H1 (cell line): ENCODE measurements at places on chromosomes 6 and 20. TPM values are rescaled to one million over a fixed set of nuclear protein-coding genes. Genes with fewer than 3 reads are reported as not detected.

Gene ASIP
- not detected in 2 replicates for polyA plus RNA-seq

Gene B3GAT2
- polyA plus RNA-seq = 0.47 and 0.83 TPM in 2 replicates

Gene SRF
- 69.5 and 88.6 TPM in 2 replicates for polyA plus RNA-seq

Gene GABRR1
- 0.52 and 0.63 TPM in 2 replicates for polyA plus RNA-seq

Gene NR2E1
- not detected in 2 replicates for polyA plus RNA-seq

Gene HLA-DQA1
- 0.12 TPM in 1 of 2 replicates, not detected in the other for polyA plus RNA-seq

Gene NFYA
- polyA plus RNA-seq = 19.7 and 19.8 TPM in 2 replicates

Gene SLC22A3
- polyA plus RNA-seq = 0.77 and 1.0 TPM in 2 replicates

Gene NKAIN4
- 17.0 and 21.9 TPM in 2 replicates for polyA plus RNA-seq

Gene CLPSL2
- polyA plus RNA-seq = 3.2 and 3.4 TPM in 2 replicates

Gene PABPC1L
- polyA plus RNA-seq = 108 and 151 TPM in 2 replicates

Gene NPEPL1
- polyA plus RNA-seq = 12.4 and 26.3 TPM in 2 replicates

Gene MYB
- polyA plus RNA-seq = 4.0 TPM in 2 replicates

Gene BTNL2
- polyA plus RNA-seq = not detected in 2 replicates

Gene PROKR2
- polyA plus RNA-seq = 7.7 and 9.5 TPM in 2 replicates

Gene CTAGE9
- polyA plus RNA-seq = not detected in 2 replicates

Gene GNAS
- 1,613 and 2,238 TPM in 2 replicates for polyA plus RNA-seq

Gene LAMA2
- polyA plus RNA-seq = 1.3 and 2.4 TPM in 2 replicates

Gene C4B
- polyA plus RNA-seq = 0.74 and 1.7 TPM in 2 replicates

Gene SLC22A23
- polyA plus RNA-seq = 9.9 and 15.8 TPM in 2 replicates

Gene PKHD1
- polyA plus RNA-seq = 0.03 and 0.06 TPM in 2 replicates

Gene KCNS1
- 1.4 and 2.0 TPM in 2 replicates for polyA plus RNA-seq

Gene CBLN4
- 0.03 TPM in 2 replicates for polyA plus RNA-seq

Gene SLC35B2
- polyA plus RNA-seq = 65.0 and 73.7 TPM in 2 replicates

Gene HLA-DRB1
- polyA plus RNA-seq = 7.2 and 7.5 TPM in 2 replicates

Gene FAM209A
- polyA plus RNA-seq = 0.15 and 0.30 TPM in 2 replicates

Gene STMND1
- not detected in 2 replicates for polyA plus RNA-seq

Gene MLIP
- not detected in 2 replicates for polyA plus RNA-seq

Gene LINC00237
- 0.22 and 1.4 TPM in 2 replicates for polyA plus RNA-seq

Gene GABBR1
- polyA plus RNA-seq = 78.3 and 86.7 TPM in 2 replicates

Gene TRIM10
- polyA plus RNA-seq = 0.06 and 0.08 TPM in 2 replicates

Gene SIRPB2
- polyA plus RNA-seq = not detected in 2 replicates

Gene NHLRC1
- polyA plus RNA-seq = 0.55 and 0.57 TPM in 2 replicates

Gene CLVS2
- 0.20 and 0.30 TPM in 2 replicates for polyA plus RNA-seq
